ENCODE measurements at places on chromosomes 4 and X. TPM values are rescaled to one million over a fixed set of nuclear protein-coding genes. Genes with fewer than 3 reads are reported as not detected.
A peak's percentile ranks its signal among the peaks of the same experiment; 100 is the strongest.

- DNase-seq = no peak
Measured at GRCh38 chr4:17033768-17034181, 135.3 kb upstream of the LDB2 start.

DNA sequence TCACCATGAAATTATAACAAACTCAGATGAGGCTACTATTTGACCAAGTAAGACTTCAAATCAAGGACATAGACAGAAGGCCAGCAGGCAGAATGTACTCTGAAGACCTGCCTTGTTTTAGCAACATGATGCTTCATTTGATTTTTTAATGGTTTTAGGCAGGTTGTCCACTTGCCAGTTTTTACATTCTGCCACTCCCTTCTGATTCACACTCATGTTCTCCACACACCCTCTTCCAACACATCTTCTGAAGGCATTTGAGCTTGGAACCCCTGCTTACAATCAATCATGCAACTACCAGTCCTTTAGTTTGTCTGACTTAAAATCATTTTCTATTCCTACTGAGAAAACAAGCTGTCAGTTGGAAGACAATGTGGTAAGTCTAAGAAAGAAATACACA is 114.9 kb upstream of the SMIM31 start:
- no peak for DNase-seq

DNA sequence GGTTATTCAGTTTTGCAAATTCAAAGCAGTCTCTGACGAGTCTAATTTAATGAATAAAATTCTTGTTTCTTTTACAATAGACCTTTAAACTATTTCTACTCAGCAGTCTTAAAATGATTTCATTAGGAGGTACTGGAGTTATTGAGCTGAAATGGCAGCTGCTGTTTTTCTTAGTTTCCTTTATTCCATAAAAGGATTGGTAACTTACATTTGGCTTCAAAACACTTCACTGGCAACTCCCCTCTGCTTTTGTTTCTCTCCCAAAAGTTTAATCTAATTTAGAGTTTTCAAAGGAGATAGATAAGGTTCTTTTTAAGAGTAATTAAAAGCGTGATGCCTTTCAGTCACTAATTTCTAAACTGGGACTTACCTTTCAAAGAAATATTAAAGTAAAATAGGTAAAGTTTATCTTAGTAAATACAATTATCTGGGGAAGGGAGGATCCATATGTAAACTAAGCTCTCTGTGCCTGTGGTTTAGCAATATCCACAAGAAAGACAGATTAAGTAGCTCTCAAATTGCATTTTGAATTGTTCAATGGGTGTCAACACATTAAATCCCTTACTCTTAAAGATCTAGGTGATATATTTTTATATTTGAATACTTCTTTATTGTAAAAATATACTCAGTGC is 17.1 kb upstream of the PCDH10 start:
- no peak for DNase-seq

- no peak for DNase-seq
Measured at GRCh38 chr4:105650190-105650589, 58.3 kb downstream of the INTS12 start.

- DNase-seq = no peak
Measured at GRCh38 chr4:102439236-102439614, 61.9 kb upstream of the NFKB1 start.

DNA sequence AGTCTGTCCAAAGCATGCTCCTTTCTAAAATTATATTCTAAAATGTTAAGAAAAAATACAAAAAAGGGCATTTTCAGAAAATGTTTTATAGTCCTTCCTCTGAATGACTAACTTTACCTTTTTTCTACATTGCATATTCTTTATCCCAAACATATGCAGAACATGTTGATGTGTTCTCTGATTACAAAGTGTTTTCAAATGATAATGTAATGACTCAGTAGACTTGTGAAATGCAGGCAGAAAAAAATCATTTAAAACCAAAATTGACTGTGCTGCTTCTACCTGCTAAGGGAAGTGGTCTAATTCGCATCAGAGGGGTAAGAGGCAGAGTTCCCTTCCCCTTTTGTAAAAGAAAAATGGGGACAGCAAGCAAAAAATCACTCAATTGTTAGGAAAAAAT is 22.7 kb upstream of the YTHDC1 start:
- no peak for DNase-seq

- DNase-seq = peak; percentile 14
Measured at GRCh38 chr4:10403633-10404445, 53.4 kb downstream of the ZNF518B start.

Gene SPOCK3
- total RNA-seq = 2.0 TPM

Gene GPR119
- 0.39 TPM for total RNA-seq

Gene VCX2
- not detected for total RNA-seq

Gene LIN54
- total RNA-seq = 2.6 TPM

Gene C4orf54
- not detected for total RNA-seq

Gene F8A1
- 7.4 TPM for total RNA-seq

All from pancreas (tissue), 10 donors.